ENCODE measurements at places on chromosomes 6 and 20. TPM values are rescaled to one million over a fixed set of nuclear protein-coding genes. Genes with fewer than 3 reads are reported as not detected.
A peak's percentile ranks its signal among the peaks of the same experiment; 100 is the strongest.

- no peaks in the 10 kb centered on the region for H3K4me1 ChIP-seq
- H3K36me3 ChIP-seq = no peaks in the 10 kb centered on the region
- no peak overlapping the region for H3K27ac ChIP-seq
- H3K27me3 ChIP-seq = no peaks in the 10 kb centered on the region
- H3K4me3 ChIP-seq = no peak overlapping the region
- DNase-seq = no peak
Measured at GRCh38 chr6:69427882-69428281, 368.9 kb downstream of the LMBRD1 start.

GRCh38 chr6:71457929-71458328 is 169.3 kb downstream of the OGFRL1 start:
- H3K36me3 ChIP-seq = no peaks in the 10 kb centered on the region
- H3K4me1 ChIP-seq = no peaks in the 10 kb centered on the region

Gene ADAM33
- total RNA-seq = 11.2 TPM

DNA sequence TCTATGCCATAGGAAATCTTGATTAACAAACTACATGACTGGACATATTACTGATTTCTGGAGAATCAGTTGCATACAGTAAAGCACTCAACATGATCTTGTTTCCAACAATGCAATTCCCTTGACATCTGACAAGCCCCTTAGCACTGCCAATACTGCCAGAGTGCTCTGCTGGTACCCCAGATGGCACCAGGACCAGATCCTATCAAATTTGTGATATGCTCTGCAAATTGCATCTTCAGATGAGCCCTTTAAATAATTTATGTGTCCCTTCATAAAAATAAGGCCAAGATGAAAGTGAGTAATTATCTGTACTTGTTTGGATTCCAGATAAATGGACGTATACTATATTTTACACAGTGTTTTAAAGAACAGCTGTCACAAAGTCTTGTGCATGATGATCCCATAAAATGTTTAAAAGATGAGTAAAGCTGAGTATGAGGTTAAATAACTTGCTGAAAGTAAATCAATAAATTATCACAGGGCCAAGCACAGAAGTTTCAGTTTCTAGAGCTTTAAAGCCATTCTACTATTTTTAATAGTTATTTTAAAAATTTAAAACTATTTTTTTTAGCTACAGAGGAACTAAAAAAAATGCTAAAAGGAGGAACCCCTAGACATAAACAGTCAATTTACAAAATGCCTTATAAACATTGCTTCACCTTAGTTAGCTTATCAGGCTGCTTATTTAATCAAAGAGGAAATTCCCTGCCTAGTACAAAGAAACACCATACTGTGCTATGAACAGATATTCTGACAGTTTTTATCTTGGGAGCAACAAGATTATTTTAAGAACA is 42.1 kb downstream of the NUDT3 start:
- no peak overlapping the region for H3K4me3 ChIP-seq
- no peaks in the 10 kb centered on the region for H3K27me3 ChIP-seq
- H3K36me3 ChIP-seq = no peaks in the 10 kb centered on the region

GRCh38 chr20:38870733-38871559 is 55.3 kb upstream of the FAM83D start:
- no peak overlapping the region for H3K4me3 ChIP-seq
- DNase-seq = no peak
- H3K27me3 ChIP-seq = no peaks in the 10 kb centered on the region
- peaks cover 11% of the 10 kb centered on the region for H3K4me1 ChIP-seq
- H3K36me3 ChIP-seq = no peaks in the 10 kb centered on the region

DNA sequence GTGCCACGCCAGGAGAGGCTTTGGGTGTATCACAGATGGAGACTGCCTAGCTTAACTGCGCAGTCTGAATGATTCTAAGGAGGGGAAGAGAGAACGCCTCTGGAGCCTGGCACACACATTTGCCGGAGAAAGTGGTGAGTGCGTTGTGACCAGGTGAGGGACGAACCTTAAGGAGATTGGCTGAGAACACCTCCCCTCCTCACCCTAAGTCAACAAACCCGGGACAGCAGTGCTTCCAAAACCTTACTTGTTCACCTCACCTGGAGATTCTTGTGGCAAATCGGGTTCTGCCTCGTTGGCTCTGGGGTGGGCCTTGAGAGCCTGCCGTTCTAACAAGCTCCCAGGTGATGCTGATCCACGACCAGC is 9.4 kb downstream of the SYNJ2 start:
- H3K27ac ChIP-seq = peak overlapping the region; percentile 73
- no peaks in the 10 kb centered on the region for H3K27me3 ChIP-seq
- peaks cover 53% of the 10 kb centered on the region for H3K4me1 ChIP-seq
- no peaks in the 10 kb centered on the region for H3K36me3 ChIP-seq
- DNase-seq = no peak
- H3K4me3 ChIP-seq = no peak overlapping the region

DNA sequence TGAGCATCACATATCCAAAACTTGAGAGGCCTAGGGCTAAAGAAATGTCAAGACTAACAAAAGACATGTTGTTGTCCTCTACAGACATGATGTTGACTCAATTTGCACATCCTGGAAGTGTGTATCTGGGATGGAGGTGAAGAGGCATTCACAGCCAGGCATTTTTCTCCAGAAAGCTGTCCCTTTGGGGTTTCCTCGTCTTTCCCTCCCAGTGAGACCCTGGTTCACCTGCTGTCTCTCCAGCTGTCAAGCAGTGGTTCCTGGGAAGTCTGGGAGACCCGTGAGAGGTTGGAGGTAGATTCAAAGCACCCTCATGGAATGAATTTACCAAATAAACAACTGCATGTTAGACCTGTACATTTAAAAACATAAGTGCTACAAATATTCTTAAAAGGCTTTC is 32.1 kb downstream of the BACH2 start:
- H3K4me3 ChIP-seq = no peak overlapping the region
- no peaks in the 10 kb centered on the region for H3K27me3 ChIP-seq
- no peaks in the 10 kb centered on the region for H3K4me1 ChIP-seq
- no peaks in the 10 kb centered on the region for H3K36me3 ChIP-seq
- no peak for DNase-seq

DNA sequence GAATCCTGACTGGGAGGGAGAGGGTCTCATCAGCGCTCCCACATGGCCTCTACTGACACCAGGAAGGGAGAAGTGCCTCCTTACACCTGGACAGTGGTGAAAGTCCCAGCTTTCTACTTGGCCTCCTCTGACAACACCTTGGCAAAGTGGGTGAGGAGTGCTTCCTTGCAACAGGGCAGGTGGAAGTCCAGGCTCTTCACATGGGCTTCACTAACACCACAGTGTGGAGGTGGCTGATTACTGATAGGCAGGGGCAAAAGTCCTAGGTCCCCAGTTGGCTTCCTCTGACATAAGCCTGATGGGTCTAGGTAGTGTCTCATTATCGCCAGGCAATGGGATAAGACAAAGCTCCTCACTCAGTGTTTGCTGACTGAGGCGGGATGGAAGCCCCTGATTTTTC is 9.5 kb upstream of the HLA-DRA start:
- H3K4me1 ChIP-seq = no peaks in the 10 kb centered on the region
- no peaks in the 10 kb centered on the region for H3K27me3 ChIP-seq
- H3K27ac ChIP-seq = no peak overlapping the region
- no peaks in the 10 kb centered on the region for H3K36me3 ChIP-seq

DNA sequence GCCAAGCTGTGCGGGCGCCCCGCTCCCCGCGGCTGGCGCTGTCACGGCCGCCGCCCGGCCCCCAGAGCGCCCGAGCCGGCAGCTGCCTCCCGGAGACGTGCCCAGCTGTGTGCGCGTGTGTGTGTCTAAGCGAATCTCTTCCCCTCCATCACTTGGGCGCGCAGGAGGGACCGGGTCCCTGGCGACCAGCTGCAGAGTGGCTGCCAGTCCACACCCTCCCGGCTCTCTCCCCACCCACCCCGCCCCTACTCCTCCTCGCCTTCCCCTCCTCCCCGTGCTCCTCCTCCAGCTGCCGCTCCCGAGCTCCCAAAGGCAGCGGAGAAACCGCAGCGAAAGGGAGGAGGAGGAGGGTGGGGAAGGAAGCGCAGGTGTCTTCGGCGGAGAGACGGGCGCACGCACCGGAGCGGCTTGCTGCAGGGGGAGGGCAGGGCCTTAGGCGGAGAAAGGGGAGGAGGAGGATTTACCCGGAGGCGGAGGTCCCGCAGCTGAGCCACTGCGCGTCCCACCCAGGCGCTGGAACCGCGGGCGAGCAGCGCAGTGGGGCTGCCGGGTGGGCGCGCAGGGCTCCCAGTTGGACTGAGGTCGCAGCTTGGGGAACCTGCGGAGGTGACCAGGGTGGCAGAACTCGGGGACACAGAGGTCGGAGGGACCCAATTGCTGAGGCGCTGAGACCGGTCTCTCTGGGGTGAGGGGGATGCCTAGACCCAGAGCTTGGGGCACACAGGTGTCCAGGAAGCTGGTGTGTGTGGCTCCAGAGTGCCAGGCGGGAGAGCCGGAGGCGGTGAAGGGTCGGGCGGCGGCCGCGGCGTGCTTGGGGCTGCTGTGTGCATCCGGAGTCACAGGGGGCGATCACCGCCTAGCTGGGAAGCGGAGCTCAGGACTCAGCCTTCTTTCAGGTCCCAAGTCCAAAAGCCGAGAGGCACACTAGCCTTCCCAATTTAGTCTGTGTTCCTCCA is at the start of gene HS3ST5:
TSS of gene HS3ST5 (minus strand) at position 198 of the 956 bp plus-strand sequence. CDS start 280,178 bp downstream, outside the sequence.
- H3K4me3 ChIP-seq = peak within 1 kb of the TSS; percentile 25
- H3K27me3 ChIP-seq = no peaks in the 10 kb centered on the region
- DNase-seq = peak; percentile 20
- H3K4me1 ChIP-seq = peaks cover 22% of the 10 kb centered on the region
- no peaks in the 10 kb centered on the region for H3K36me3 ChIP-seq

GRCh38 chr6:18585032-18585573 is 198.0 kb downstream of the RNF144B start:
- DNase-seq = no peak
- no peaks in the 10 kb centered on the region for H3K36me3 ChIP-seq
- H3K27ac ChIP-seq = no peak overlapping the region
- no peaks in the 10 kb centered on the region for H3K27me3 ChIP-seq
- no peaks in the 10 kb centered on the region for H3K4me1 ChIP-seq
- H3K4me3 ChIP-seq = no peak overlapping the region

DNA sequence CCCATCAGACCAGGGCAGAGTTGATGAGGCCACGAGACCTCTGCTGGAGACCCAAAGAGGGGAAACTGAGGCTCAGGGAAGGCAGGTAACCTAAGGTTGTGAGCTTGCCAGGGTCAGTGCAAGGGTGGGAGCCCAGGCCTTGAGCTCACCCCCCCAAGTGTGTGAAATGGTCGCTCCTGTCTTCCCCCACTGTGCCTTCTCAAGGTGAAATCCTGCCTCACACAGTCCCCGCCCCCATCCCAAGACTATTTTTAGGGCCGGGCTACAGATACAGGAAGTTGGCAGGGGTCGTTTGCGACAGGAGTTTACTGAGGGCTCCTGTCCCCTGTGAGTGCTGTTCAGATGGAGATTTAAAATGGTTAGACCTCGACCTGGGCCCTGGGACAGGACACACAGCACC is 18.7 kb upstream of the GATA5 start:
- no peak overlapping the region for H3K27ac ChIP-seq
- no peaks in the 10 kb centered on the region for H3K36me3 ChIP-seq
- no peaks in the 10 kb centered on the region for H3K27me3 ChIP-seq
- no peak for DNase-seq

- H3K36me3 ChIP-seq = no peaks in the 10 kb centered on the region
- H3K4me1 ChIP-seq = no peaks in the 10 kb centered on the region
- DNase-seq = no peak
- no peak overlapping the region for H3K27ac ChIP-seq
Measured at GRCh38 chr6:105711216-105711615, 308.3 kb upstream of the PREP start.

Gene GPLD1
- total RNA-seq = 2.6 TPM

- no peaks in the 10 kb centered on the region for H3K27me3 ChIP-seq
- DNase-seq = no peak
- H3K27ac ChIP-seq = no peak overlapping the region
- H3K4me3 ChIP-seq = no peak overlapping the region
Measured at GRCh38 chr6:80544976-80545722, 438.7 kb downstream of the BCKDHB start.

Gene KCNK17
- 2.3 TPM for total RNA-seq

- peaks cover 12% of the 10 kb centered on the region for H3K4me1 ChIP-seq
- DNase-seq = no peak
- no peak overlapping the region for H3K4me3 ChIP-seq
- no peak overlapping the region for H3K27ac ChIP-seq
Measured at GRCh38 chr20:59945731-59946130, 5.5 kb downstream of the FAM217B start.

DNA sequence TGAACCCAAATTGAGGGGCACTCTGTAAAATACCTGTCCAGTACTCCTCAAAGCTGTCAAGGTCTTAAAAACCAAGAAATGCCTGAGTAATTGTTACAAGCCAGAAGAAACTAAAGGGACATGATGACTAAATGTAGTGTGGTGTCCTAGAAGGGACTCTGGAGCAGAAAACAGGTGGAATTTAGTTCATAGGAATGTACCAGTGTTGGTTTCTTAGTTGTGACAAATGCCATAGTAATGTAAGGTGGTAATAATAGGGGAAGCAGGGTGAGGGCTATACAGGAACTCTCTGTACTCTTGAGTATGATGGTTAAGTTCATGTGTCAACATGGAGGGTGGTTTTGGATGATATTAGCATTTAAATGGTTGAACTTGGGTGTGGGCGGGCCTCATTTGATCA is 92.3 kb downstream of the CNBD2 start:
- no peak for DNase-seq
- H3K4me3 ChIP-seq = no peak overlapping the region
- no peaks in the 10 kb centered on the region for H3K27me3 ChIP-seq
- H3K36me3 ChIP-seq = no peaks in the 10 kb centered on the region

DNA sequence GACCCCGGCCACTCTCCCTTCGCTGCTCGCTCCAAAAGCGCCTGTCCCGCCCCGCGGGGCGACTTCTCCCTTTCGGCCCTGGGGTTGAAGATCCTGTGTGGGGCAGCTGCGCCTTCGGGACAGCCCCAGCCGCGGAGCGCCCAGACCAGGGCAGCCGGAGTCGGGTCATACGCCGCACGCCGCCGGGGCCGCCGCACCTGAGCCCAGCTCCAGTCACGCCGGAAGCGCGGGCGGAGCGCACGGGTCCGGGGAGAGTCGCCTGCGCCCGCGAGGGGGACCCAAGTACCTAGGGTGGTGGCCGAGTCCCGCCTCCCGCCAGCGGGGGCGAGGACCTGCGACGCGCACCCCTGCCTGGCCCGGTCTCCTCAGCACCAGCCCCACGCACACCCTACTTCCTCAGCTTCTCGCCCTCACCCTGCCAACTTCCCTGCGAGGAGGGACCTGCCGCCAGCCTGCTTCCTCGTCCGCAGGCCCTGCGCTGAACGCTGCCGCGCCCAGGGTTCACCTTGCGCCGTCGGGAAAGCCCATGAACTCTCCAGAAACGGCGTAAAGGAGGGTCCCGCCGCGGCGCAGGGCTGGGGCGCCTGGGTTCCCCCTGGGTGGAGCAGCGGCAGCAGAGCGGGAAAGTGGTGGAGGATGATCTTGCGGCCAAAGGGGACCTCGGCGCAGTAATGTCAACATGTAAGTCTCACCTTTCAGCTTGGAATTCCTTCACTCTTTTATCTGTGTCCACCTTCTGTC is at the start of gene ADGRG6:
TSS of gene ADGRG6 (plus strand) at position 357 of the 741 bp plus-strand sequence. CDS start at position 680, 323 bp downstream.
- peaks cover 9% of the 10 kb centered on the region for H3K4me1 ChIP-seq
- peak; percentile 55 for DNase-seq
- peak within 1 kb of the TSS; percentile 65 for H3K27ac ChIP-seq
- H3K36me3 ChIP-seq = no peaks in the 10 kb centered on the region
- H3K27me3 ChIP-seq = no peaks in the 10 kb centered on the region
- peak within 1 kb of the TSS; percentile 66 for H3K4me3 ChIP-seq

GRCh38 chr20:568673-569415 is 25.3 kb upstream of the CSNK2A1 start:
- DNase-seq = no peak
- no peaks in the 10 kb centered on the region for H3K27me3 ChIP-seq
- H3K36me3 ChIP-seq = no peaks in the 10 kb centered on the region
- no peak overlapping the region for H3K27ac ChIP-seq
- H3K4me3 ChIP-seq = no peak overlapping the region

- no peaks in the 10 kb centered on the region for H3K27me3 ChIP-seq
- no peaks in the 10 kb centered on the region for H3K36me3 ChIP-seq
- H3K4me3 ChIP-seq = no peak overlapping the region
- no peak for DNase-seq
- H3K4me1 ChIP-seq = no peaks in the 10 kb centered on the region
Measured at GRCh38 chr20:35571555-35571954, 29.7 kb downstream of the ERGIC3 start.

Gene FOXF2
- total RNA-seq = not detected
